ENCODE measurements at places on chromosomes 16 and 17.
A peak's percentile ranks its signal among the peaks of the same experiment; 100 is the strongest.

DNA sequence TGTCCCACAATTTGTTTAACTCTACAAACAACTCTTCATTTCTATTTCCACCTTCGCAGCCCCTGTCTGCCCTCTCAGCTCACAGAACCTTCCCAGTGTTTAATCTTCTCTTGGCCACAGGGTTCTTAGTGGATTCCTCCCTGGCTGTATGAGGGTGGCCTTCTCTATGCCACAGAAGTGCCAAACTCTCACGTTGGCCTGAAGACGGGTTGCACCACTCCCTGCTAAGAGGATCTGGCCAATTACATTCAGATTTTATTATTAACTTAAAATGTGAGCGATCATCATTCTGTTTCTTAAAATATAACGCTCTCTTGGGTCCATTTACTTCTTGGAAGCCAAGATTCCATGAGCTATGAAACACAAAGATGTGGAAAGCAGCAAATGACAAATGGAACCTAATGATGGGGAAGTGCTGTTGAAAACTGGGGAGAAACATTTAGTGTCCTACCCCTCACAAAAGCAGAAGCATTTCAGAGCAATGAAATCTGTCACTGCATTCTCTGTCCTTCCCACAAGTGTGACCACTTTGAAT is 91.3 kb upstream of the NOG start:
- no peak for DNase-seq

DNA sequence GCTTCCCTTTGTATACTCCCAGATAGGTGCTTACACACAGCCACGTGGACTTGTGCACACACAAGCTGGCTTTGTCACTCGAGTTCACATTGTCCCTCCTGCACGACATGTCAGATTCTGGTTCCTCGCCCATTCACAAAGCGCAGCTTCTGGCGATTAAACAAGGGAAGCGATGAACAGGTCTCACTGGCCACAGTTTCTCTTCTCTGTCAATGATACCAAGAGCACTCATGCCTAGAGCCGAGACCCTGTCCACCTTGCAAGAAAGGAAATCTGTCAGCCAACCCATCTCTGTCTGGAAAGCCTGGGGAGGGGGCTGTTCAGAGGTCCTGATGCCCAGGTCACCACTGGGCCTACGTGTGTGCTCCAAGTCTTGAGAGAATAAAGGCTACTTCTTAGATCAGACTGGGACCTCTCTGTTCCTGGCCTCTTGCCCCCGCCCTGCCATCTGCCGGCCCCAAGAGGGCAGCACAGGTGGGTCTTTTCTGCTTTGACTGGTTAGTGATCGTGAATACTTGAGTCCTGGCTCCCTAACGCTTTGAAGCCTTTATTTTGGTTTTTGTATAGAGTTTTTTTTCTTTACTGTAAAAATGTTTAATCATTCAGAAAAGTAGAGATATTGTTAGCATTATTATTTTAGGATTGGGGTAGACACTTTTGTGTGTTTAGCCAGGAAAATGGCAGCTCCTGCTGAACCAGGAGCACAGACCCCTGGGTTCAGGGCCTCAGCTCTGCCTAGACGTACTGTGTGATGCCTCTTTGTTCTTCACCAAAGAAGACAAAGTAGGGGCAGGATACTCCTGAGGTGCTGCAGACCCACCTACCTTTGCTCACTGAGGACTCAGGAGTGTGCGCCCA is 104.7 kb downstream of the MRM1 start:
- peak; percentile 22 for DNase-seq

DNA sequence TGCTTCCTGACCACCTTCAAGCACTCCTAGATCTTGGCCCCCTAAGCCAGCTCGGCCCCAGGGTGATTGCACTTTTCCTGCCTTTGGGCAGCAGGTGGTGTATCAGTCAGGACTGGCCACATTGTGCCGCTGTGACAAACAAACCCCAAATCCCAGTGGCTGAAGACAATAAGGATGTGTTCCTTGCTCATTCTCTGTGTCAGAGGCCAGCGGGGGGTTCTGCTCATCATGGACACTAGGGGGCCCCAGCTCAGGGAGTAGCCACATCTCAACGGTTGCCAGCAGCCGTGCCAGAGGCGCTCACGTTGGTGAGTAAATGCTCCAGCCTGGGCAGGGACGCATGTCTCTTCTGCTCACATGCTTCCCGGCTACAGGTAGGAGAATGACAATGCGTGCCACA is 60.4 kb downstream of the ZDHHC7 start:
- DNase-seq: peak; percentile 7

DNA sequence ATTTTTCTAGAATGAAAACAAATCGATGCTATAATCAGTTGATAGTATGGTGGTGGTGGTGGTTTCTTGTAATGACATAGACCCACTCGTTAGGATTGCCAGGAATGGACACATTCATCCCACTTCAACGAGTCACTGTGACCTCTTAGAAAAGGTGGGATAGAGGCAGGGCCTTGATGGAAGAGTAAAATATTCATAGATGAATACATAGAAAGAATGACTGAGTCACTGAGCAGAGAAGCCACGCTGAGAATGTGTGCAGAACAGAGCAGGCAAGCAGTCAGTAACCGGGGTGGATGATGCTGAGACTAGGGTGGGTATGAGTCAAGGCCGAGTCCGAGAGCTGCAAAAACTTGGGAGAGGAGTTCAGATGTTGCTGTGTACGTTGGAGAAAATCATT is 129.9 kb downstream of the PITPNC1 start:
- no peak for DNase-seq

DNA sequence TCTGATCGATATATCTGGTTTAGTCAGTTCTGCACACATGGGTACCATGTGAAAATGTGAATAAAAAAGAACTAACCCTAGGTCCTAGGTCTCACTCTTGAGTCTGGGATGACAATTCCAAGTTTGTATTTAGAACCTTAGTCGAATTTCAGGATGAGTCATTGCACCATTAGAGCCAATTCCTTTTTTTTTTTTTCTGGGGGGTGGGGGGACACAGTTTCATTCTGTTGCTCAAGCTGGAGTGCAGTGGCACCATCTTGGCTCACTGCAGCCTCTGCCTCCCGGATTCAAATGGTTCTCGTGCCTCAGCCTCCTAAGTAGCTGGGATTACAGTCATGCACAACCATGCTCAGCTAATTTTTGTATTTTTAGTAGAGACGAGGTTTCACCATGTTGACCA is 41.6 kb downstream of the SPAG9 start:
- DNase-seq: no peak

DNA sequence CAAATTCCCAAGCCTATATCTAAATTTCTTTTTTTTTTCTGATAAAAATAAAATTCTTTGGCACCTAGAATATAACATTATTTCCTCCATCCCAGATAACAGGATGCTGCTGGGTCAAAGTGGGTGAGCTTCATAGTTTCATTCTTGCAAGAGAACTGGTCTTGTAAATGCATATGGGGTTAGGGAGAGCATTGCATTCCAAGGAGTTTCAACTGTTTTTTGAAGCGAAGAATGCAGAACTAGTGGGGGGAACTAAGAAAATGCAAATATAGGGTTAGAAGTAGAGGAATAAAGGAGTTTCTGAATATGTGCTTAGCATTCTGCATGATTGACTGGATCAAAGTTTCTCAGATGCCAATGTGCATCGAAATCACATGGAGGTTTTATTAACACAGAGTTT is 347.2 kb upstream of the XYLT1 start:
- DNase-seq: no peak

DNA sequence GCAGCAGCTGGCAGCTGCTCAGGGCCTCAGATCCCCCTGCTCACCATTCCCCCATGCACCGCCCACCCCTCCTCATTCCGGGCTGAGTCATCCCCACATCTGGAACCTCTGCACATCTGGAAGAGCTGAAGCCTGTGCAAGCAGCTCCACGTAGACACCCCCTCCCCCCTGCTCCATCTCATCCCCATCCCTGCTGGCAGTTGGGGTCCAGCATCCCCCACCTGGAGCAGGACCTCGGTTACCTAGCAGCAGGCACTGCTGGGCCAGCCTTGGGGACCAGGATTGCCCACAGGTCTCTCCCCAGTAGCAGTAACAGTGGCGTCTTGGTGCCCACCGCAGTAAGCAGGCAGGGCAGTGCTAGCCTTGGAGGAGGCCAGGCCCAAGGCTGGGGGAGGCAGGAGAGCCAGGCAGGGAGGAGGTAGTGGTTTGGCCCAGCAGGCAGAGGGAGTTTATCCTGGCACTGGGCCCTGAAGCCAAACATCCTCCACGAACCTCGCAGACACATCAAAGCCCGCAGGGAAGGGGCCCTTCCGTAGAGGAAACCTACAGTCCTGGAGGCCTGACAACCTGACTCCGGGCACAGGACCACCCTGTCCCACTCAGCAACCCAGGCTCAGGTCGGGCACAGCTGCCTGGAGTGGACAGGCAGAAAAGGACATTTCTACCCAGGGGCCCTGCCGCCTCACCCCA is 7.7 kb upstream of the TMEM92 start:
- DNase-seq: no peak

DNA sequence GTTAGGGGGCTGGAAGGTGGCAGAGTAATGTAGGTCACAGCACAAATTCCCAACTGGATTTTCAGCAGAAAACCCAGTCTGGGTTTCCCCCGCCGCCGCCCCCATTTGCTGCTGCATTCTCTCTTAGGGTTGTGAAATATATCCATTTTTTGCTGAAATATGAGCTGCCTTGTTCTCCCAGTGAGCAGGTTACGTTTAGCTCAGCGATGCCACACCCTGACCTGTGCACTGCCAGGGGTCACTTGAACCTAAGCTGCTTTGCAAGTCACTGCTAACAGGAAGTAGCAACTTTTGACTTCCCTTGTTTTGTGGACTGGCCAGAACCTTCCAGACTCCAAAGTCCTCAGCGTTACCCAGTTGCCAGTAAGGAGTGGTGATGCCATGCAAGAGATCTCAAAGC is 274.1 kb downstream of the CPPED1 start:
- DNase-seq: no peak

- DNase-seq: no peak
Measured at GRCh38 chr17:61455324-61456060, 3.3 kb downstream of the TBX4 start.

- no peak for DNase-seq
Measured at GRCh38 chr16:58636466-58636865, 6.8 kb upstream of the CNOT1 start.

GRCh38 chr17:43770957-43771356 is 7.8 kb downstream of the DUSP3 start:
- DNase-seq: no peak

GRCh38 chr17:1165836-1166235 is 13.9 kb downstream of the ABR start:
- no peak for DNase-seq

Data from activated T-cell treated with anti-CD3 and anti-CD28 coated beads for 1 hour (primary cell).